ENCODE measurements at places on chromosomes 6 and 20.

GRCh38 chr6:12528136-12528535 is 188.4 kb upstream of the PHACTR1 start:
- H3K36me3 ChIP-seq = no peaks in the 10 kb centered on the region
- H3K27me3 ChIP-seq = peaks cover 45% of the 10 kb centered on the region
- no peaks in the 10 kb centered on the region for H3K4me1 ChIP-seq
- no peak overlapping the region for H3K27ac ChIP-seq

DNA sequence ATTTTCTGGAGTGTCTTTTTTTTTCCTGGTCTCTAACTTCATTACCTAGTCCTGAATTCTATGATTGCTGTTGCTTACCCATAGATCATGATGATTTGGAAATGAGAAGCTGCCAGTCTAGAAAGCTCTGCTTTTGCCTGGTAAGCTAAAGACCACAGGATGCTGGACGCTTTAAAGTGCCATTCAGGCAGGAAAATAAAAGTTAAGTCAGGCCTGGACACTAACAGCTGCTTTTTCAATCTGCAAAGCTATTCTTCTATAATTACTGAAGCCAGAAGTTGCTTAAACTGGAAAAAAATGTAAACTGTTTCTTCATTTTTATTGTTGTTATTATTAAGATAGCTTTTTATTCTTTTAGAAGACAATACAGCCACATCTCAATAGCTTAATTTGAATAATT is 129.8 kb upstream of the SPACA1 start:
- no peaks in the 10 kb centered on the region for H3K27me3 ChIP-seq
- no peak overlapping the region for H3K27ac ChIP-seq
- H3K4me3 ChIP-seq = no peak overlapping the region
- no peak for ATAC-seq
- H3K4me1 ChIP-seq = peaks cover 47% of the 10 kb centered on the region

- peak overlapping the region; percentile 89 for H3K27ac ChIP-seq
- peaks cover 74% of the 10 kb centered on the region for H3K4me1 ChIP-seq
- peak; percentile 92 for ATAC-seq
- H3K36me3 ChIP-seq = peaks cover 12% of the 10 kb centered on the region
- peak overlapping the region; percentile 10 for H3K4me3 ChIP-seq
Observed at GRCh38 chr6:116409756-116410155, 39.0 kb downstream of the DSE start.

DNA sequence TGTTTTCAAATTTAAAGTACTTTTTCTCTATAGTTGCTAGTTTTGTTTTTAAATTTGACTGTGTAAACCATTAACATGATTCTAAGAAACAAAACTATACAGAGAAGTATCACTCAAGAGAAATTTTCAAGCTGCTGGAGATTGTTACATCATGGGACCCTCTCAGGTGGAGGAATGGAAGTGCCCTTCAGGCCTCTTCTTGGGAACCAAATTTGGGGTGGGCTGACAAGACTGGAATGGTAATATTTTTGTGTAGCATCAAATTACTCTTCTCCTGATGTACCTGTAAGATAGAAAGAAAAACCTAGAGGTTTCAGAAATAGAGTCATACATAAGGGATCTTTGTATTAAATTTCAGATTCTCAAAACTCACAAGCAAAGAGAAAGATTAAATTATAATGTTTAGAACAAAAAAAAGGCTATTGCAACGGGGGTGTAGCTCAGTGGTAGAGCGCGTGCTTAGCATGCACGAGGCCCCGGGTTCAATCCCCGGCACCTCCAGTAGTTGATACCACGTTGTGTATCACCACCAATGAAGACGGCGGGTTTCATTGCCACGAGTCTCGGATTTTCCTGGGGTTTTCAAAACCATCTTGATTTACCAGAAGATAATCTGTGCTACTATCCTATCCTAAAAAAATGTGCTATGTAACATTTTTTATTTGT is 193.7 kb downstream of the GPX5 start:
- peaks cover 26% of the 10 kb centered on the region for H3K27me3 ChIP-seq
- H3K27ac ChIP-seq = no peak overlapping the region
- H3K36me3 ChIP-seq = no peaks in the 10 kb centered on the region
- H3K4me3 ChIP-seq = no peak overlapping the region
- H3K4me1 ChIP-seq = no peaks in the 10 kb centered on the region
- no peak for ATAC-seq

- H3K4me1 ChIP-seq = peaks cover 40% of the 10 kb centered on the region
- H3K27ac ChIP-seq = peak overlapping the region; percentile 44
- H3K27me3 ChIP-seq = no peaks in the 10 kb centered on the region
- peak; percentile 75 for ATAC-seq
- H3K4me3 ChIP-seq = no peak overlapping the region
Observed at GRCh38 chr6:11317885-11318771, 85.7 kb upstream of the NEDD9 start.

- ATAC-seq = no peak
- H3K27me3 ChIP-seq = no peaks in the 10 kb centered on the region
- H3K36me3 ChIP-seq = peaks cover 41% of the 10 kb centered on the region
- peak overlapping the region; percentile 96 for H3K27ac ChIP-seq
Observed at GRCh38 chr6:31579119-31579505, 3.1 kb downstream of the LTB start.

GRCh38 chr6:39080246-39080875 is 31.8 kb downstream of the GLP1R start:
- H3K27ac ChIP-seq = no peak overlapping the region
- H3K36me3 ChIP-seq = no peaks in the 10 kb centered on the region
- peaks cover 27% of the 10 kb centered on the region for H3K27me3 ChIP-seq
- H3K4me1 ChIP-seq = peaks cover 14% of the 10 kb centered on the region
- ATAC-seq = no peak

DNA sequence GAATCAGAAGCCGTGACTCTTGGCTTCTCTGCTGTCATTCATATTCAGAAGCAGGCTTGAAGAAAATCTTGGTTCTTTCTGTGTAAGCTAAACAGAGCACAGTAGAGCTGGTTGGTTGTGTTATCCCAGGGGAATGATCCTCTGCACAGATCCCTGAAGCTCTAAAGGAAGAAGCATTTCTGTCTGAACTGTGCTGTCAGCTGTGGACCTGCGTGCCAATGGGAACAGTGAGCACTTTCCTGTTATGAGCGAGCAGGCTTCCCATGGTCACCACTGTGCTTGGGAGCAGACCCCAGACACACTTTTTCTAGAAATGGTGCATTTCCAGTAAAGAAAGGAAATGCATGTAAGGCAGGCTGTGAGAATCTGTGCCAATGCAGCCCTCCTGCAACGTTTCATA is 490.2 kb downstream of the EPM2A start:
- no peak overlapping the region for H3K27ac ChIP-seq
- no peaks in the 10 kb centered on the region for H3K36me3 ChIP-seq
- peaks cover 9% of the 10 kb centered on the region for H3K27me3 ChIP-seq
- H3K4me1 ChIP-seq = no peaks in the 10 kb centered on the region
- H3K4me3 ChIP-seq = no peak overlapping the region
- no peak for ATAC-seq
